Left lobe of liver (tissue), 2 donors: ENCODE measurements at places on chromosomes 12 and 14. TPM values are rescaled to one million over a fixed set of nuclear protein-coding genes. Genes with fewer than 3 reads are reported as not detected.

ADCY4 gene
- 5.5 TPM for total RNA-seq

PKP2 gene
- total RNA-seq = 21.4 TPM

PRKD1 gene
- 6.3 TPM for total RNA-seq

COX8C gene
- total RNA-seq = not detected

CLEC9A gene
- not detected for total RNA-seq

TMEM119 gene
- 0.23 TPM for total RNA-seq

COCH gene
- total RNA-seq = 0.33 TPM

BCL11B gene
- 0.43 TPM for total RNA-seq

DIO2 gene
- 0.10 TPM for total RNA-seq

IFNG-AS1 gene
- total RNA-seq = not detected

ITGA5 gene
- 29.2 TPM for total RNA-seq

SLC2A14 gene
- 95.3 TPM for total RNA-seq

CCDC175 gene
- not detected for total RNA-seq

VWF gene
- total RNA-seq = 6.4 TPM

MANSC4 gene
- not detected for total RNA-seq

CRADD gene
- total RNA-seq = 27.0 TPM

APOF gene
- 188 TPM for total RNA-seq

NEUROD4 gene
- not detected for total RNA-seq

TMTC3 gene
- 12.7 TPM for total RNA-seq

UNG gene
- 17.2 TPM for total RNA-seq

PIWIL1 gene
- total RNA-seq = not detected

KCNC2 gene
- total RNA-seq = 0.08 TPM

SOCS4 gene
- 4.5 TPM for total RNA-seq

ZFHX2 gene
- total RNA-seq = 0.81 TPM

OR4E2 gene
- not detected for total RNA-seq

CNTN1 gene
- total RNA-seq = 0.60 TPM

MYL2 gene
- total RNA-seq = not detected
